Fibroblast of lung (primary cell): ENCODE measurements at places on chromosomes 1 and 21. TPM values are rescaled to one million over a fixed set of nuclear protein-coding genes. Genes with fewer than 3 reads are reported as not detected.

DNA sequence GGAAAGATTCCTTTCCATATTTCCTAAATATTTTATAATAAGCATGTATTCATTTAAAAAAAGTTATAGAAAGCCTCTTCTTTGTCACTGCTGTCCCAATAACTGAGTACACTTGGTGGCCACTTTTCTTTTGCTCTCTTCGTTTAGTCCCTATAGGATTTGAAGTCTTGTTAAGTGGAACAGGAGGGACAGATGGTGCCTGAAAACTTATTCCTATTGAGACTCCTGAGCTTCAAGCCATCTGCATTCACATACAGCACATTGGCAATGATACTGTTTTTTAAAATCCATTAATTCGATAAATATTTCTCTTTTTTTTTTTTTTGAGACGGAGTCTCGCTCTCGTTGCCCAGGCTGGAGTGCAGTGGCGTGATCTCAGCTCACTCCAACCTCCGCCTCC is 2.0 kb upstream of the ZBTB40 start:
- no peak for DNase-seq

GRCh38 chr1:101005871-101006270 is 19.7 kb downstream of the DPH5 start:
- DNase-seq: no peak

DNA sequence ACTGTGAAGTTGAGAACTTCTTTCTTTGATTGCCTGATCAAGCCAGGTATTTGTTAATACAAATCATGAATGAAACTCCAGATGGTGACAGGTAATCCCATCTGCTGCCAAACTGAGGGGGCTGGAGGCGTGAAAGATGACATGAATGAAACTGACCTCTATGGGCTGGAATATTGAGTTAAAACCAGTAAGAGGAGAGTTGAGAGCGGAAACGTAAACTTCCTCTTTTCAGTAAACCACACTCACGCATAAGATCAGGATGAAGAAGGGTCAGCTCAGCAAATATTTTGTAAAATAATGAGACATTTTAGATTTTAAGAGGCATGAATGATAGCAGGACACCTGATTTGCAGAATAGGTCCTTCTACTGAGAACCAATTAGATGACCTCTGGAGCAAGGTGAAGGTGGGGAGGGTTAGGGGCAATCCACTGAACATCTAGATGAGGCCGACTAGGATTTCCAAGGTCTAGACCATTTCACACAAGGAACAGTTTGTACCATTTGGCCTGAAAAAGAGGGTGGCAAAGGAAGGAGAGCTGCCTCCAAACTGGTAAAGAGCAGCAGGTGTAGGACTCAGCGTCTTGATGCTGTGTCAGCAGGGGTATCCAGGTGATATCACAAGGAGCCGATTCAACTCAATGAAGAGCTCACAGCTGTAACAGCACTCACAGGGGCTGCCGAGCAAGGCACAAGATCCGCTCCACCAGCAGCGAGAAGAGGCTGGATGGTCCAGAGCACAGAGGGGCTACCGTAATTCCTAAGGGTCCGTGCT is 132.6 kb downstream of the NTPCR start:
- DNase-seq: no peak

CCDC17 gene
- 0.51 and 0.99 TPM in 2 replicates for total RNA-seq

- DNase-seq: no peak
Measured at GRCh38 chr1:234163267-234163919, 209.9 kb upstream of the COA6 start.

GRCh38 chr1:208387908-208388811 is 144.0 kb upstream of the PLXNA2 start:
- no peak for DNase-seq

GRCh38 chr1:228066891-228067654 is 15.4 kb upstream of the ARF1 start:
- no peak for DNase-seq

- DNase-seq: no peak
Measured at GRCh38 chr1:63784489-63785390, 10.9 kb downstream of the ROR1 start.

LRRN2 gene
- total RNA-seq: 0.26 TPM in 1 of 2 replicates, not detected in the other

DNA sequence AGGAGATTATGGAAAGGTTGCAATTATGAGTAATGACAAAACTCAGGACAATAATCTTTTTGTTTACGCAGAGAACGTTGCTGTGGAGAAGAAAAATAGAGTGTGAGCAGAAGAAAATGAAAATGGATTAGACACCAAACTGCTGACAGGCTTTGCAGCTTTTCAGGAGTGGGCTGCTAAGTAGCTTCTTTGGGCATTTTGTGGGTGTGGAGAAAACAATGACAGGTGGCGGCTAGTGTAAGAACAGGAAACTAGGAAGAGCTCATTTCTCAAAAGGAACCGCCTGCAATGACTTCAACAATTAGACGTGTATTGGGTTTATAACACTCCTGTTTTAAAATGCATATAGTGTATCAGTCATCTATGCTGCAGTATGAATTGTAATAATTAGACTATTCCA is 18.3 kb upstream of the PALMD start:
- no peak for DNase-seq

GRCh38 chr21:38930853-38931252 is 125.1 kb downstream of the ETS2 start:
- DNase-seq: no peak

DNA sequence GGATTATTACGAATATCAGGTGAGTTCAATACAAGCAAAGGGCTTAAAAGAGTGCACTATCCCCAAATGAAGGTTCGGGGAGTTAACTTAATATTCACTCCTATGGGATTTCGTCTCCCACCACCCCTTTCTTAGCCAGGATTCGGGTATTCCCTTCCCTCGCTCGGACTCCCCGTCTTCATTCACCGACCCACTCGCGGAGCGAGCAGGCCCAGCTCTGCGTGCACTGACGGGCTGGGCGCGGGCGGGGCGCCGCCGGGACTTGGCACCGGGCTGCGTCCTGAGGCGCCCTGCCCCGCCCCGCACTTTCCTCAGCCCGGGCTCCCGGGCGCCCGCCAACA is 7.7 kb upstream of the MPZL1 start:
- DNase-seq: no peak

- DNase-seq: no peak
Measured at GRCh38 chr1:38680801-38681510, 178.6 kb downstream of the RRAGC start.

- peak; percentile 92 for DNase-seq
Measured at GRCh38 chr1:9371391-9371935, 78.8 kb downstream of the SPSB1 start.

CD5L gene
- not detected in 2 replicates for total RNA-seq

MCOLN2 gene
- total RNA-seq: 1.5 and 6.2 TPM in 2 replicates

VSIG8 gene
- under 0.01 TPM in 2 replicates for total RNA-seq

CNR2 gene
- not detected in 2 replicates for total RNA-seq

DNA sequence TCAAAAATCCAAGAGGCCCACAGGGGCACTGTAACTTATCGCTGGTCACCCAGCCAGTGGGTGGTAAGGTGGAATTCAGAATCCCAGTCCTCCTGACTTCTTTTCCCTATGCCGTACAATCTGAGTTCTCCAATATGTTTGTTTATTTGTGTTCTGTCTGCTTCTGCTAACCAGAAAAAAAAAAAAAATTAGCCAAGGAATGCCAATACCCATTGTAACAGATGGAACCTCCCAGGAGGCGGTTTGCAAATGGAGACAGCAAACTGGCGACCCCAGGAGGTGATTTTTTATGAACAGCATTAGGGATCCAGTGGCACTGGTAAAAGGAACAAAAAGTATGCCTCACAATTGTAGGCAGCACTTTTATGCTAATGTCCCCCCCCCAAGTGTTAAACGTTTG is 189.0 kb upstream of the FGGY start:
- DNase-seq: no peak

DNA sequence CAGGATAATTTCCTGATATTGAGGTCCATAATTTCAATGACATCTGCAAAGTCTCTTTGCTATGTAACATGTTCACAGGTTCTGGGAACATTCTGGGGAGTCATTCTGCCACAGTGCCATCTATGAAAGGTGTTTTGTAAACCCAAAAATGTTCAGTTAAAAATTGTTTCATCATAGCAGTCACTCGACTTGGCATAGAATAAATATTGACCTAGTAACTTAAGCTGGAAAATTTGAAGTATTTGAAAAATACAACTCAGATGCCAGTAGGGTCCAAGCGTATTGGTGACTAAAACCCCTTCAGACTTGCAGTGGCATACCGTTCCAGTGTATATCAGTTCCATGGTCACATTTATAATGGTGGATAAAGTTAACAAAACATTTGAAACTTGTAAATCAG is 6.8 kb downstream of the DESI2 start:
- no peak for DNase-seq

GRCh38 chr1:233605205-233605604 is 8.7 kb upstream of the KCNK1 start:
- DNase-seq: no peak

DNA sequence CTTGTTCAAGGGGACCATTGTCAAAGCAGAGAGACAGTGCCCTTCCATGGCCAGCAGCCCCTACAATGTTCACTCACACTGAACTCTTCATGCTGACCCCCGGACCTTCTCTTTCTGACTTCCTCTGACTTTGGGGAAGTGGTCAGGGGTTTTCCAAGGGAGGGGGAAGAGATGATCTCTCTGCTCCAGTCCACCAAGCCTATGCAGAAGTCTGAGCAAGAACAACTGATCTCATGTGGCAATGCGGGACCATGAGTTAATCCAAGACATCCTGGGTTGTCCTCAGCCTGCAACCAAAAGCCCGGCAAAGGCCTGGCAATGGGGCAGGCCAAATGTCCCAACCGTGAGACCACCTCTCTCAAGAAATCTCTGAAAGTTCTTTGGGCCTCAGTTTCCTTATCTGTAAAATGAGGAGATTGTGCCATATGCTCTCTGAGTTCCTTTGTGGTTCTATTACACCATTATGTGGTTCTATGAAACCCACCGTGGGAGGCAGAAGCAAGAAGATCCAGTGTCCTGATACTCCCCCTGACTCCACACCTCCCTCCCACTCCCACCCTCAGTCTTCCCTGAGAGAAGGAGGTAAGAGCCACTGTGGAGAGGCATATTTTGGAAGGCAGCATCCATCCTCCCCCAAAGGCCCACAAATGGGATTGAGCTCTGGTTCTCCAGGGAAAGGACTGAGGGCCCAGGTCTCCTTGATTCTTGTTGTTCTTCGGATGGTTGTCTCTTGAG is 11.8 kb upstream of the ARHGEF2 start:
- no peak for DNase-seq

DNA sequence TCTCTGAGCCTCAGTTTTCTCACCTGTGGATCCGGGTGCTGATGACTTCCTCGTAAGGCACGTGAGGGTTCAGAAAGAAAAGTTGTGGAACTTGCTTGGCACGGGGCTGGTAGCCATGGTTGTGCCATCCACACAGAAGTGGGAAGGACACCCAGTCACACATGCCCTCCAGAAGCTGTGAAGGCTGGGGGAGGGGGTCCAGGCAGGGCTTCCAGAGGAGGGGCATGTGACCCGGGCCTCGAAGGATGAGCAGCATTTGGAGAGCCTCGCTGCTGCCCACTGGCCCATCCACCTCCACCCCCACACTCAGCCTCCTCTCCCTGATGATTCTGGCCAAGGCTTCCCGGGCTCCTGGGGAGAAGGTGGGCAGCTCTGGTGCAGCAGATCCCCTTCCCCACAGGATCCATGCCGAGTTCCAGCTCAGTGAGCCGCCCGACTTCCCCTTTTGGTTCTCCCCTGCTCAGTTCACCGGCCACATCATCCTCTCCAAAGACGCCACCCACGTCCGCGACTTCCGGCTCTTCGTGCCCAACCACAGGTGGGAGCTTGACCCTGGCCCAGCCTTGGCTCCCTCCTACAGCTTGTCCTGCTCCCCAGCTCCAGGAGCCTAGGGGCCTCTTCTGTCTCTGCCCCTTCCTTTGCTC is 9.4 kb downstream of the SELENON start:
- DNase-seq: no peak

RHOC gene
- total RNA-seq: 386 and 484 TPM in 2 replicates

DIRAS3 gene
- total RNA-seq: 1.5 and 1.8 TPM in 2 replicates

DNA sequence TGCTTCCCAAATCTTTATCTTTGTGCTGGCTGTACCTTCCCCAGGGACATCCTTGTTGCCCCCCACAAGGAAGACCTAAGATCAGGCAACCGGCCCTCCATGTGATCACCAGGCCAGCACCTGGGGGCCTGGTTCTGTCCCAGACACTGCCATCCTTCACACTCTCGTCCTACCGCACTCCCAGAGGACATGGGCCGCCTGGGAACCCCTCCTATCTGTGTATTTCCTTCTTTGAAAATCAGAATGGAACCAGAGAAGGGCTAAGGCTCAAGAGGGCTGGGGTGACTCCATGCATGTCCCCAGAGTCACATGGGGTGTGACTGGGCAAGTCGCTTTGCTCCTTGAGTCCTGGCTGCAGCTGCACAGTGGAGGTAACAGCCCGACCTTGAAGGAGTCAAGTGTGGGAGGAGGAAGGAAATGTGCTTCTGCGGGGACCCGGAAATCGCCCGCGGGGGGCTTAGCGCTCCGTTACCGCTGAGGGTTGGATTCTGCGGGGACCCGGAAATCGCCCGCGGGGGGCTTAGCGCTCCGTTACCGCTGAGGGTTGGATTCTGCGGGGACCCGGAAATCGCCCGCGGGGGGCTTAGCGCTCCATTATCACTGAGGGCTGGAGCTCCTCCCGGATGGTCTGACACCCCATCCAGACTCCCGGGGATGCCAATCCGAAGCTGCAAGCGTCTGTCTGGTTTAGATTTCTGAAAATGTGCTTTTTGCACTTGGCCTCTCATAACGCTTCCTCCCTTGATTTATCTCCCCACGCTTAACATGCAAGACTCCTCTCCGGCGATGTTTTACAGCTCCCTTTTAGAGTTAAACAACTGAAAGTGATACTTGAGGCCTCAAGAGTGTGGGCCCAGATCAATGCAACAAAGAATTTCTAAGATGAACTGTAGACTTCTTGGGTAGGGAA is 278.9 kb downstream of the NPHP4 start:
- DNase-seq: no peak

DNA sequence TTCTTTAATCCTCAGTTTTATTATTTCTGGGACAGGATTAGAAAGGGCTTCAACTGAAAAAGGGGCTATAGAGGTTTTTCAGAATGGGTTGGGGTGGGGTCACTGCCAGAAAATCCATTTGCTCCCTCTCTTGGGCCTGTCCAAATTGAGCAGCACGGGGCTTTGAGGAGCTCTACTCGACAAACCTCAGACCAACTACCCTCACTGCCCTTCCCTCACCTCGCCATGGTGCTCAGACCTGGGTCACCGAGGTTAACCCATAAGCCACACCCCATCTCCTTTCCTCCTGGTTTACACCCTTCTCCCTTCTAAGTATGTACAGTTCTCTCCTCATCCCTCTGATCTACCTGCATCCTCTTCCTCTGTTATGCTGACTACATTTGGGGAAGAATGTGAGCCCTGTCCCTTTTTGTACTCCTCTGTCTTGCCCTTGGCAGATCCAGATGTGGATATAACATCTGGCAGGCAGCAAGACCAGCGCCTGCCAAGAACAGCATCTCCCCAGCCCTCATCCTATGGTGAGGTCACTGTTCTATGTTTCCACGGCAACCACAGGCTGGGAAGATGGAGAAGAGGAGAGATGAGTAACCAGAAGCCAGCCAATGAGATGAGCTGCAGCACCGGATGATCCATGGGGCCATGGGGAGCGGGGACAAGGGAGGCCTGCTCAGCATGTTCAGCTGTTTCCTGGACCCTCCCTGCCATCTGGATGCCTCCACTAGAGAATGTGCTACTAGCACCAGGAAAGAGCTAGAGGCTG is 3.7 kb upstream of the FABP3 start:
- peak; percentile 99 for DNase-seq

GRCh38 chr1:232589812-232590743 is 39.9 kb downstream of the SIPA1L2 start:
- DNase-seq: no peak
